ENCODE measurements at places on chromosomes 12 and 14. TPM values are rescaled to one million over a fixed set of nuclear protein-coding genes. Genes with fewer than 3 reads are reported as not detected.
A peak's percentile ranks its signal among the peaks of the same experiment; 100 is the strongest.

DNA sequence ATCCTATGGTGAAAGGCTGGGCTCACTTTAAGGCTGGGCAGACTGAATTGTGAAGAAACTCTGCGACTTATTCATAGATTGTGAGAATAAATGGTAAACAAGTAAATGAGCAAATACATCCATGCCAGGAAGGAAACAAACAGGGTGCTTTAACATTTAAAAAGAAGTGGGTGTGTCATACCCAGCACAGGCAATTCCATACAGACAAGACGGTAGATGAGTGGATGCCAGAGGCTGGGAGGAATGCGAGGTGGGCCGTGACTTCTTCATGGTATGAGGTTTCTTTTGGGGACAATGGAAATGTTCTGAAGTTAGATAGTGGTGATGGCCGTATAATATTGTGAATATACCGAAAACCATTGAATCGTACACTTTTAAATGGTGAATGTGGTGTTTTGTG is 49.8 kb upstream of the CDKN3 start:
- H3K36me3 ChIP-seq: no peaks in the 10 kb centered on the region
- H3K27ac ChIP-seq: no peak overlapping the region
- H3K27me3 ChIP-seq: no peaks in the 10 kb centered on the region
- no peak overlapping the region for H3K4me3 ChIP-seq

DNA sequence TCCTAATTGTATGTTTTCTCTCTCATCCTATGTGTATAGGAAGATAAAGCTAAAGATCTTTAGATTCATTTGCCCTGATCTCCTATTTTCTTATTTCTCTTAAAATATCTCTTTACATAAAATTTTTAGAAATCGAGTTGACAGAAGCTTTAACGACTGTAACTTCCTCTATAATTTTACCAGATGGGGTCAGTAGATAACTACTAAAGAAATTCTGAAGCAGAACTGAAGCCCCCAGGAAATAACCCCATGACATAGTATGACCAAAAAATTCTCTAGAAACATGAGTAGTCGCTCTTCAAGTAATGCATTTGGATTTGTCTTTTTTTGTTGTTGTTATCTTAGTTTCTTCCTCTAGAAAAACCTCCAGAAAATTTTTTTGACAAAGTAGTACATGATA is 288.0 kb downstream of the ERC1 start:
- H3K27me3 ChIP-seq: no peaks in the 10 kb centered on the region
- H3K4me1 ChIP-seq: peaks cover 9% of the 10 kb centered on the region
- no peak for DNase-seq
- no peak overlapping the region for H3K4me3 ChIP-seq
- no peaks in the 10 kb centered on the region for H3K36me3 ChIP-seq

- DNase-seq: no peak
- H3K4me3 ChIP-seq: peak overlapping the region; percentile 63
- H3K27ac ChIP-seq: no peak overlapping the region
- H3K27me3 ChIP-seq: no peaks in the 10 kb centered on the region
These were observed 708 bp downstream of the FAR2 start for GRCh38 chr12:29149691-29150281.

GRCh38 chr14:24784981-24785380 is 151.0 kb upstream of the GZMB start:
- H3K36me3 ChIP-seq: no peaks in the 10 kb centered on the region
- no peaks in the 10 kb centered on the region for H3K4me1 ChIP-seq
- H3K4me3 ChIP-seq: no peak overlapping the region
- H3K27ac ChIP-seq: no peak overlapping the region
- no peaks in the 10 kb centered on the region for H3K27me3 ChIP-seq

DNA sequence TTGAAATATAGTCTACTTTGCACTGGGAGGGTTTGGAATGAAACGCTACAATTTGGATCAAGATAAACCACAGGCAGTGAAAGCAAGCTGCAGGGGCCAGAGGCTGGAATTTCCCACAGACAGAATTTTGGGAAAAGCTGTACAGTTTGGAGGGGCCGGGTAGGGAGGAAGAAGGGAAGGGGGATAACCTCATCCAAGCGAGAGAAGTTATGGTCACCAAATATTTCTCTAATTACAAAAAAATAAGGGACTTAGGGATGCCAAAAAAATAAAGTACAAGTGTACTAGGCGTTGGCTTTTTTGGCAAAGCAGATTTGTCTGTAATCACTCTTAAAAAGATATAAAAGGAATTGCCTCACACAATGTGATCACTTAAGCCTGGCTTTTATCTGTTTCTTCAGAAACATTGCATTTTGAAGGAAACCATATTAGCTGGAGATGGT is 31.2 kb upstream of the ADGRD1 start:
- H3K27ac ChIP-seq: no peak overlapping the region
- H3K36me3 ChIP-seq: no peaks in the 10 kb centered on the region
- no peaks in the 10 kb centered on the region for H3K4me1 ChIP-seq
- DNase-seq: no peak
- no peak overlapping the region for H3K4me3 ChIP-seq

DNA sequence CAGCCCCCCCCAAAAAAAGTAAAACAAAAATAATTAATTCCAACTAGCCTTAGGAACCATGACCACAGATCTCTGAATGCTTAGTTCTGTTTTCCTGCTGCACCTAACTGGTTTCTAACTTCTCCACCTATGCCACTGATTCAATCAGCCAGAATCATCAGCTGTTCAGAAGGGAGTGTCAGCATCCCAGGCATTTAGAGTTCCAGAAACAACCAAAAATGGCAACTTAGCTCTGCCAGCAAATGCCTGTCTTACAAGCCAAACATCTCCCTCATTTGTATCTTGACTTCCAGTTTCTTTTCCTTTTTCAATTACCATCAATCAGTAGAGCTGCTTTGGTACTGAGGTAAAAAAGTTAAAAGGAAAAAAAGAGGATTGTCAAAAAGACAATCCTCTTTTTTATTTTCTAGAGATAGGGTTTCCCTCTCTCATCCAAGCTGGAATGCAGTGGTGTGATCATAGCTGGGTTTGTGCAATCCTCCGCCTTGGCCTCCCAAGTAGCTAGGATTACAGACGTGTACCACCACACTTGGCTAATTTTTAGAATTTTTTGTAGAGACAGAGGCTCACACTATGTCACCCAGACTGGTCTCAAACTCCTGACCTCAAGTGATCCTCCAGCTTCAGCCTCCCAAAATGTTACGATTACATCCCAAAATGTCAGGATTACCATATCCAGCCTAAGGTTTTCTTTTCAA is 45.2 kb upstream of the ISM2 start:
- peaks cover 9% of the 10 kb centered on the region for H3K4me1 ChIP-seq
- no peak overlapping the region for H3K27ac ChIP-seq
- no peaks in the 10 kb centered on the region for H3K27me3 ChIP-seq
- no peak overlapping the region for H3K4me3 ChIP-seq

GRCh38 chr12:93460902-93461301 is 6.4 kb upstream of the MRPL42 start:
- no peaks in the 10 kb centered on the region for H3K4me1 ChIP-seq
- no peaks in the 10 kb centered on the region for H3K36me3 ChIP-seq
- H3K4me3 ChIP-seq: no peak overlapping the region
- no peaks in the 10 kb centered on the region for H3K27me3 ChIP-seq

GRCh38 chr14:102221026-102221425 is 81.3 kb downstream of the WDR20 start:
- no peaks in the 10 kb centered on the region for H3K27me3 ChIP-seq
- peaks cover 5% of the 10 kb centered on the region for H3K4me1 ChIP-seq
- H3K27ac ChIP-seq: no peak overlapping the region
- H3K36me3 ChIP-seq: peaks cover 5% of the 10 kb centered on the region

DNA sequence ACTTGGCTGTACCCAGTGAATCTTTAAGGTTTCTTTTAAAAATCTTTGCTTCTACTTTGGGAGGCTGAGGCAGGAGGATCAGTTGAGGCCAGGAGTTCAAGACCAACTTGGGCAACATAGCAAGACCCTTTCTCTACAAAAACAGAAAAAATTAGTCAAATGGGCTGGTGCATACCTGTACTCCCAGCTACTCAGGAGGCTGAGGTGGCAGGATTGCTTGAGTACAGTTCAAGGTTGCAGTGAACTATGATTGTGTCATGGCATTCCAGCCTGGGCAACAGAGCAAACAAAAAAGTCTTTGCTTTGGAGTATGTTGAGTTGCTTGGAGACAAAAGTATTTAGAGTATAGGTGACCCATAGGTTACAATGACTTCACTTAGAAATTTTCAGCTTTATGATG is 6.2 kb upstream of the DDX55 start:
- H3K27me3 ChIP-seq: no peaks in the 10 kb centered on the region
- H3K36me3 ChIP-seq: peaks cover 74% of the 10 kb centered on the region
- no peak overlapping the region for H3K4me3 ChIP-seq

DNA sequence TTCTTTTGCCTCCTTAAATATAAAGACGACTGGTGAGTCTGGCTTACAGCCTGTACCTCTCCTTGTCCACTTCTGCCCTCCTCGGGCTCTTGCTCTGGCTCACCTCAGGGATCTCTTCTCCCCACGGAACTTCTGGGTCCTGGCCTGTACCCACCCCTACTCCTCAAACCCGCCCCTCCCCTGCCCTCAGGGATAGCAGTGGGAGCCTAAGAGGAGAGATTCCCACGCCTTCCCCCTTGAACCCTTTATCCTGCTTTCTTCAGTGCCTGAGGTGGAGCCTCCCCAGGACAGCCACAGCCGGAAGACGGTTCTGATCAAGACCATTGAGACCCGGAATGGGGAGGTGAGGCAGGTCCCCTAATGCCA is 2.7 kb downstream of the PRPH start:
- no peak overlapping the region for H3K4me3 ChIP-seq
- H3K27me3 ChIP-seq: no peaks in the 10 kb centered on the region
- no peaks in the 10 kb centered on the region for H3K36me3 ChIP-seq
- no peak for DNase-seq

GRCh38 chr12:88471331-88472045 is 108.8 kb downstream of the KITLG start:
- H3K4me3 ChIP-seq: no peak overlapping the region
- no peak for DNase-seq
- H3K27ac ChIP-seq: no peak overlapping the region
- H3K4me1 ChIP-seq: no peaks in the 10 kb centered on the region

- no peak overlapping the region for H3K4me3 ChIP-seq
- no peaks in the 10 kb centered on the region for H3K27me3 ChIP-seq
These were observed 44.1 kb downstream of the PLXNC1 start for GRCh38 chr12:94192506-94192905.

DNA sequence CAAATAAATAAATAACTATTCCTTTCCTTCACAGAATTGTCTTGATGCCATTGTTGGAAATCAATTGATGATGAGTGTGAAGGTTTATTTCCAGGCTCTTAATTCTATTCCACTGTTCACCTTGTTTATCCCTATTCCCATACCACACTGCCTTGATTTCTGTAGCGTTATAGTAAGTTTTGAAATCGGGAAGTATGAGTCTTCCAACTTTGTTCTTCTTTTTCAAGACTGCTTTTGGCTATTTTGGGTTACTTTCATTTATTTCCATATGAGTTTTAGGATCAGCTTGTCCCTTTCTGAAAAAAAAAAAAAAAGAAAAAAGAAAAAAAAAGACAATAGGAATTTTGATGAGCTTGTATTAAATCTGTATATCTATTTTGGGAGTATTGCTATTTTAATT is 9.3 kb upstream of the CDK2AP1 start:
- no peaks in the 10 kb centered on the region for H3K4me1 ChIP-seq
- H3K27ac ChIP-seq: no peak overlapping the region
- no peak overlapping the region for H3K4me3 ChIP-seq
- no peaks in the 10 kb centered on the region for H3K36me3 ChIP-seq
- no peaks in the 10 kb centered on the region for H3K27me3 ChIP-seq

- no peak overlapping the region for H3K4me3 ChIP-seq
- no peaks in the 10 kb centered on the region for H3K4me1 ChIP-seq
These were observed 139.6 kb downstream of the PRKD1 start for GRCh38 chr14:29788093-29788492.

DNA sequence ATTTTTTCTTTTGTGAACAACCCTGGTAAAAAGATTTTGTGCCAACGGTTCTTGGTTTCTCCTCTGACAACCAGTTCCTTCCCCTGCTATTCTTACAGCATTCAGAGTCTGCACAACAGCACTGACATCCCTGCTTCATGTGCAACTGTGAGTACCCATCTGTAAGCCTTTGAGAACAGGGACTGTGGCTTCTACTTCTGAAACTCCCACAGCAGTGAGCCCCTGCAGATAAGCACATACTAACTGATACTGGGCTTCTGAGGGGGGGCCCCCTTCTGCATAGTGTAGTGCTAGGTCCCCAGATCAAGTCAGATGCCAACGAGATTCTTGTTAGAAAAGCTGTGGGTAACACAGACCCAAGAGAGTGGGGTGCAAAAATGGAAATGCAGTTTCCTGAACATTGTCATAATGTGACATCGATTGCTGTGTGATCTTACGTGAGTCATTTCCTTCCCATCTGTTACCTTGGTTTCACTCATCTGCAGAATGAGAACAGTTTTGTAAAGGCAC is 11.1 kb upstream of the NINJ2 start:
- no peaks in the 10 kb centered on the region for H3K36me3 ChIP-seq
- no peak for DNase-seq
- H3K27me3 ChIP-seq: no peaks in the 10 kb centered on the region

DNA sequence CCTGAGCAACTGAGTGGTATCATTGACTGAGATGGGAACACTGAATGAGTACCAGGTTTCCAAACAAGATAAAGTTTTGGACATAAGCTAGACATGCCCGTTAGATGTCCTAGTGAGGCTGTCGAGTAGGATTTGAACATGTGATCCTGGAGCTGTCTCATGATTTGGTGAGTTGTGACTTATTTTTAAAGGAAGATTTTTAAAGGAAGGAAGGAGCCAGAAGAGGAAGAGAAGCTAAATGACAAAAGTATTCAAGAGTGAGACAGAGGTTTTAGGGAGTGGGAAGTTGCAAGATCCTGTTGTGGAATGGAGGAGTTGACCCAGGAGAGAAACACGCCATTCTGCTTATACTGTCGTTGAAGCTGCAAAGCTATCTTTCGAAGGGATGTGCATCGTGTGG is 82.1 kb downstream of the SAMD4A start:
- no peak overlapping the region for H3K4me3 ChIP-seq
- H3K4me1 ChIP-seq: peaks cover 52% of the 10 kb centered on the region
- no peaks in the 10 kb centered on the region for H3K27me3 ChIP-seq
- H3K27ac ChIP-seq: no peak overlapping the region
- DNase-seq: no peak
- H3K36me3 ChIP-seq: no peaks in the 10 kb centered on the region

DNA sequence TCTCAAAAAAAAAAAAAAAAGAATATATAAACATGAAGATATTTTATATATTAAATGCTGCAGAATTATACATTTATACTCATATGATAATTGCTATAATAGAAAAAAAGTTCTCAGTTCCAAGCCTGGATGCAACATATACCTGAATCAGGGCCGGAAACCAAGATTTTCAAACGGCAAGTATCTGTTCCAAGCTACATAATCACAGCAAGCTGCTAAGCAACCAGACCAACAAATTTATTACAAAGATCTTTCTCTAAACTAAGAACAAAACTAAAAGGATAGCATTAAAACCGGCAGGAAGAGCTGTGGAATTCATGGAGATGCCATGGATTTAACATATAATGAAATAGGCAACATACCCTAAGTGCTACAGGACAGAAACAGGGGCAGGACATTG is 7.1 kb downstream of the RACGAP1 start:
- H3K4me1 ChIP-seq: peaks cover 25% of the 10 kb centered on the region
- no peak for DNase-seq
- H3K27me3 ChIP-seq: no peaks in the 10 kb centered on the region
- H3K4me3 ChIP-seq: no peak overlapping the region
- H3K36me3 ChIP-seq: peaks cover 77% of the 10 kb centered on the region

GRCh38 chr12:2618291-2618995 is 176.3 kb upstream of the FKBP4 start:
- no peak for DNase-seq
- H3K27me3 ChIP-seq: no peaks in the 10 kb centered on the region
- no peak overlapping the region for H3K27ac ChIP-seq
- peaks cover 16% of the 10 kb centered on the region for H3K4me1 ChIP-seq
- no peak overlapping the region for H3K4me3 ChIP-seq

Gene PRB2
- not detected for total RNA-seq

Gene HPD
- total RNA-seq: not detected

Gene FBLN5
- total RNA-seq: 5.1 TPM

Gene PIWIL1
- not detected for total RNA-seq

Gene BCL11B
- 2.6 TPM for total RNA-seq

All from SJSA1 (cell line).